Activated naive CD4-positive, alpha-beta T cell treated with anti-CD3 and anti-CD28 coated beads for 36 hours (primary cell): ENCODE measurements at places on chromosomes 4 and X. TPM values are rescaled to one million over a fixed set of nuclear protein-coding genes. Genes with fewer than 3 reads are reported as not detected.

SOWAHB gene
- total RNA-seq: not detected

CXXC4 gene
- total RNA-seq: not detected

STX18 gene
- total RNA-seq: 18.3 TPM

GPR143 gene
- total RNA-seq: not detected

DOK7 gene
- total RNA-seq: not detected

ETDB gene
- not detected for total RNA-seq

SMPX gene
- not detected for total RNA-seq

RHOXF1 gene
- total RNA-seq: not detected

TASL gene
- total RNA-seq: 0.79 TPM

LNX1 gene
- 0.17 TPM for total RNA-seq

RS1 gene
- total RNA-seq: not detected

TENM3 gene
- total RNA-seq: not detected

F11 gene
- not detected for total RNA-seq

FAM114A1 gene
- 0.24 TPM for total RNA-seq

PPP1R2C gene
- total RNA-seq: not detected

HSFX3 gene
- not detected for total RNA-seq

TEC gene
- total RNA-seq: 3.4 TPM

DUX4 gene
- not detected for total RNA-seq

PNMA5 gene
- total RNA-seq: not detected

PAGE4 gene
- not detected for total RNA-seq

SPANXB1 gene
- not detected for total RNA-seq

CXCR3 gene
- 2.1 TPM for total RNA-seq

MAGED4 gene
- total RNA-seq: not detected

ERAS gene
- not detected for total RNA-seq

TCP11X2 gene
- not detected for total RNA-seq

PRRG1 gene
- total RNA-seq: not detected

HTRA3 gene
- total RNA-seq: not detected

RASGEF1B gene
- 6.7 TPM for total RNA-seq

RBMXL3 gene
- not detected for total RNA-seq

FAM184B gene
- total RNA-seq: not detected

TEX13B gene
- not detected for total RNA-seq

CETN2 gene
- 11.9 TPM for total RNA-seq

GBA3 gene
- not detected for total RNA-seq

SHROOM3 gene
- total RNA-seq: 0.12 TPM

ITM2A gene
- 99.5 TPM for total RNA-seq

GYPE gene
- total RNA-seq: 0.24 TPM

BCORL1 gene
- total RNA-seq: 4.1 TPM

MAD2L1 gene
- 116 TPM for total RNA-seq

AMER1 gene
- total RNA-seq: 2.4 TPM

AWAT2 gene
- not detected for total RNA-seq
